ENCODE measurements at places on chromosomes 16 and 17.

GRCh38 chr17:14198013-14198412 is 38.6 kb downstream of the CDRT15 start:
- DNase-seq: no peak

- no peak for DNase-seq
Measured at GRCh38 chr17:4477255-4477791, 21.4 kb upstream of the SPNS2 start.

GRCh38 chr17:37480427-37480826 is 9.3 kb upstream of the DUSP14 start:
- DNase-seq: no peak

DNA sequence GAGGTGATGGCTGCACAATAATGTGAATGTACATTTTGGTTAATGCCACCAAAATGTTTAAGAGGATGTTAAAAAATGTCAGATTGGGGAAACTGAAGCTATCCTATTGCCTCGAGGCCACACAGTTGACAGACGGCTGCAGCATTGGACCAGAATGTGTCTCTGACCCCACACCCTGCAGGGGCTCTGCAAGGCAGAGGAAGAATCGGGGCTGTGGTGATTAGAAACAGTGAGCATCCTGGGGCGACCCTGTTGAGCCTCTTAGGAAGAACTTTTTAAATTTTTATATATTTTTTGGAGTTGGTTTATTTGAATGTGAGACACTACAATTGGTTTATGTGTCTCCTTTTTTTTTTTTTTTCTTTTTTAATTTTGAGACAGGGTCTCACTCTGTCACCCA is 15.0 kb upstream of the ADORA2B start:
- no peak for DNase-seq

DNA sequence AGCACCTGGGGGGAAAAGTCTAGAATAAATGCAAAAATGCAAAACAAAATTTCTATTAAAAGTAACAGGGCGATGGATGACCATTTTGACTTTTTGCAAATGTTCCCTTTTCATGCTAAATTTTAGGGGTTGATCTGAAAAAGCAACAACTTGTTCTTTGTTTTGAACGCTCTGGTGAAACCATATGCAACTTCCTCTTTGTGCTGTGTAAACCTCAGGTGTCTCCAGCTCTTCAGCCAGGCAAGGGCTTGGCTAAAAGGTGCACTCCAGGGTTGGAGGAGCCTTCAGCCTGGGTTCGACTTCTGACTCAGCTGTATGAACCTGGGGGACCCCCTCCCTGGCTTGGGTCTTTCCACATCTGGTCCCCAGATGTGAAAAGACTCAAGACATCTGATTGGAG is 9.5 kb downstream of the IRF8 start:
- no peak for DNase-seq

GRCh38 chr16:673399-673991 is 2.0 kb upstream of the RHBDL1 start:
- no peak for DNase-seq
